ENCODE measurements at places on chromosomes 16 and 17.

DNA sequence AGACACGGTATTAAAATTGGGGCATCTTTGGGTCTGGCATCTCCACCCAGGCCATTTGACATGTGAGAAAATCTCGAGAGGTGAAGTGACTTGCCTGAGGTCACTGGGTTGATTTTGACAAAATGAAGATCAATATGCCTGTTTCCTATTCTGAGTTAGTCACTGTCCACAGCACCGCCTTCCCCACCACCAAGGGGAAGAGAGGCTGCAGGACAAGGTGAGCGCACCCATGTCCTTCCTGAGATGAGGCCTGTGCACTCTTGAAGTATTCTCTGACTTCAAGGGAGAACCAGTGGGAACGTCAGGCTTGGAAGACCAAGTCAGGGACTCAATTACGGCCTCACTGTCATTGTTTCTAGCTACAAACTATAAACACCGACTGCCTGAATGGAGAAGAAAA lies 49.9 kb upstream of the WSB1 start:
- no peak for DNase-seq

DNA sequence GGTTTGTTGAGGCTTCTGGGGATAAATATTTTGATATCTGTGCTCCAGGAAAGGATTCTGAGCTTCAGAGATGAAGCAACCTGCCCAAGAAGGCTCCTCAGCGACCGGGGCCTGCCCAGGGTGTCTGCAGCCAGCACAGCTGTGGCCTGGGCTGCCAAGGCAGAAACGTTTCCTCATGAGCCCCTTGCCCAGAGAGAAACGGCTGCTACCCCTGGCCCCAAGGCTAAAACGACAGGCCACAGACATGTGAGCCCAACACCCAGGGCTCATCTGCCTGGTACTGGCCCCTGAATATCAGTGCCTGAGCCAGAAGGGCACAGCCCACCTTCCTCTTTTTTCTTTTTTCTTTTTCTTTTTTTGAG lies 45.4 kb upstream of the RASD1 start:
- DNase-seq: no peak

- no peak for DNase-seq
Measured at GRCh38 chr17:68391561-68392268, 65.6 kb downstream of the WIPI1 start.

DNA sequence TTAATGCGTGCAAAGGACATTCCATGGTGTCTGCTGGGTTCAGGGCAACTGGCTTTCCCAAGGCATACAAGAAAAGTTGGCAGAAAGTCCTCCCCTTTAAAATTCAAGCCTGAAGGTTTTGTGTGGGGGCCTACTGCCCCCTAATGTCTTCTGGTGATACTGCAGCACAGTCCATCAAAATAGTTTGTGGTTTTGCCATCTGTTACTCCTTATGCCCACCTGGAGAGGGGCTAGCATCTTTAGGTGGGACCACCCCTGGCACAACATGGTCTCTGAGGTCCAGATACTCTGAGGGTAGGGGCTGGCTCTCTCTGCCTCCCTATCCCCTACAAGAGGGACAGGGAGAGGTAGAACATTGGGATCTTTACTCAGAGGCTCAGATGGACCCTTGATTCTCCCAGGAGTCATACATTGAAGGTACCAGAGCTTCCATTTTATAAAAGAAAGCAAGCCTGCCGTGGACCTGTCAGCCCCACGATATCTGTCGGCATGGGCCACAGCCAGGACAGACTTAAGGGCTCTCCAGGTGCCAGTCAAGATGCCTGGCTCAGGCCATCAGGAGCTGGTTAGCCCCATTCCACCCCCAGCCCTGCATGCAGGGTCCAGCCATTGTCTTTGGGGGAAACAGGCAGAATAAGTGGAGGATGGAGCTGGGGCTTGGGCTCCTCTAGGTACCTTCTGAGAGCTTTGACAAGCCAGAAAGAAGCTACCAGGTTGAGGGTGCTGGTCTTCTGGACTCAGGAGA lies 6.3 kb downstream of the ESRP2 start:
- DNase-seq: no peak

DNA sequence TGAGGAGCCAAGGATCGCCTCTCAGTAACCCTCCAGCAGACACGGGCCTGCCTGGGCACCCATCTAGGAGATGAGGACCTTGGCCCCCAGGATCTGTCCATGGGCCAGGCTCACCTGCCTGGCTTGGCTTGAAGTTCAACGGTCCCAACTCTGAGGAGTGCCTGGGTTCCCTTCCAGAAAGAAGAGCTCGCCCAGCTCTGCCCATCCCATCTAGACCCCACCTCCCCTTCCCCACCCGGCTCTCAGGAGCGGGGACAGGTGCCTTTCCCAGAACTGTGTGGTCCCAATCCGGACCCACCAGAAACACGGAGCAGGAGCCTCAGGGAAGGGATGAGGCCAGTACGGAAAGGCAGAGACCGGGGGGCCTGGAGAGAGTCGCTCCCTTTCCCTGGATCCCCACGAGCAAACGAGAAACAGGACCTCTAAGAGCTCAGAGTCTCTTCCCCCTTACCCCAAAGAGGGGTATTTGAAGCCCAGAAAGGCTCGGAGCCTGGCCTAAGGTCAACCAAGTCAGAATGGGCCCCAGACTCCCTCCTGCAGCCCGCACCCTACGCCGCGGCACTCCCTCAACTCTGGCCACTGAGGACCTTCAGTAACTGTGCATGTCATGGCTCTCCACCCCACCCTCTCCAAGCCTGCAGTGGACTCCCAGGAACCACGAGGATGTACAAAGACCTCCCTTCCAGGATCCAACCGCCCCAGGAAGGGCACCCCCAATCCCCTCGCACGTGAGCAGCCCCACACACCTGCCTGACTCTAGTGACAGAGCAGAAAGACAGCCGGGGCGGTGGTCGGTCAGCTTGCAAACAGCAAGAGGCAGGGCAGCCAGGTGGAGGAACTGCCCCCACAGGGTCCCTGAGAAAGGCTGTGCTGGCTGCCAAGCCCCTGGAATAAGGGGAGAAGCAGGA lies 5.4 kb downstream of the CLUH start:
- no peak for DNase-seq

DNA sequence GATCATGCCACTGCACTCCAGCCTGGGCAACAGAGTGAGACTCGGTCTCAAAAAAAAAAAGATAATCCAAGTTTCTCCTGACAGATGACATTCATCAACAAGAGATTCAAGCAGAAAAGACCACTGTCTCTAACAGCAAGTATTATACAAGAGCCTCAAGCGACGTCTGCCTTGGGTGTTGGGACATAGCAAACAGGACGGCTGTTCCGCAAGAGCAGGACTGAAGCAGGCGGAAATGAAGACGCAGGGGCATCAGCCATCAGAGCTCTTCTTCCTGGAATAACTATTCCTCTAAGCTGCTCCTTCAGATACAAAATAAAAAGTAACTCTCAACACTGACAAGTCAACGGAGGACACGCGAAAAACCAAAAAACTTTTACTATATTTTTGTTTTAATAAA lies 54.0 kb downstream of the ANKRD11 start:
- DNase-seq: no peak

DNA sequence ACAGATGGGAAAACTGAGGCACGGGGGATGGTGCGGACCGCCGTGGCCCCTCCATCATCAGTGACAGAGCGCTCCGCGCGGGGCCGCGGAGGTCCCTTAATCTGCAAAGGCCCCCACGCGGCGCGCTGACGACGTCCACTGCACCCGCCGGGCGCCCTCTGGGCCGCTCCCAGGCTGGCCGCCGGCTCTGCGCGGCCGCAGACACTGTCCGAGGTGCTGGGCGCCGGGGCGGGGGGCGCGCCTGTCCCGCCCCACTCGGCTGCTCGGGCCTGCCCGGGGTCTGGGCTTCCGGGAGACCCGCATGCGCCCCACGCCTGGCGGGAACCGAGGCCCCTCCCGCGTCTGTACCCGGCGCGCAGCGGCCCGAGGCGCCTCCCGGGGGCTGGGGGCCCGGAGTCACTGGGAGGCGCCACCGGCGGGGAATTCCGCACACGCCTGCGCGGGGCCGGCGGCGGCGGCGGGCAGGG lies 550 bp upstream of the RNF213 start:
- peak; percentile 83 for DNase-seq

GRCh38 chr17:27354491-27355081 lies 60.7 kb downstream of the WSB1 start:
- DNase-seq: no peak

DNA sequence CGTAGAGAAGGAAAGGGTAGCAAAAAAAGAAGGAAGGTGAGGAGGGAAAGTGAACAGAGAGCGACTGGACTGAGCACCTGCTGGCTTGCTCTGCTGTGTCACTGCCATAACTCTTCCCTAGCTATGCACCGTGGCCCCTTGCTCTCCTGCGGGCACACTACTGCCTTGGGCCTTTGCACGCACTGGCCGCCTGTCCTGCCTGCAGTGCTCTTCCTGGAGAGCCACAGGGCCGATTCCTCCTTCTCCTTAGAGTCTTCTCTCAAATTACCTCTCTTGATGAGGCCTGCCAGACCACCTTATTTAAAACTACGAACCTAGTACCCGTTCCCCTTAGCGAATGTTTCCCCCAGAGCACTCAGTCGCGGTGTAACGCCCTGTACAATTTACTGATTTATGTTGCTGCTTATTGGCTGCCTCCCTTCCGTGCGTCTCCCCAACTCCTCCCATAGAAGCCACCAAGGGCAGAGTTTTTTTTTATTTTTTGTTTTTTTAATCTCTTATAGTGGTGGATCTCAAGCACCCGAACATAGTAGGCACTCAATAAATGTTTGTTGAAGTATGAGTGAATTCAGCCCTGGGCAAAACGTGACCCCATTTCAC lies 70.3 kb downstream of the RAI1 start:
- DNase-seq: peak; percentile 62

DNA sequence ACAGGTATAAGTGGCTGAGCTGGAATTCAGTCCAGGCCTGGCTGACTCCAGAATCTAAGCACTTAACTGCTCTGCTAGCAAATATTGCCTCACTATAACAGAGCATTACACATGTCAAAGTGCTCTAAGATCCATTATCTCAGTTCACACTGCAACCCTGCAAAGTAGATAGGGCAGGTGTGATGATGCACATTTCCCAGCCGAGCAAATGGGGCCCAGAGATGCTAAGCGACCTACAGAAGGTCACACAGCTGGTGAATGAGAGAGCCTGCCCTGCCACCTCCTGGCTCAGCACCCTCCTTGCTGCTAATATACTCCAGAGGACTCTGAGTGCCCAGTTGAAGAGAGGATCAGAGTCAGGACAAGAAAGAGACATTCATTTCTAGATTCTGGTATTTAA lies 73.6 kb upstream of the CCL1 start:
- no peak for DNase-seq

GRCh38 chr17:81447331-81447933 lies 52.2 kb downstream of the BAHCC1 start:
- no peak for DNase-seq

DNA sequence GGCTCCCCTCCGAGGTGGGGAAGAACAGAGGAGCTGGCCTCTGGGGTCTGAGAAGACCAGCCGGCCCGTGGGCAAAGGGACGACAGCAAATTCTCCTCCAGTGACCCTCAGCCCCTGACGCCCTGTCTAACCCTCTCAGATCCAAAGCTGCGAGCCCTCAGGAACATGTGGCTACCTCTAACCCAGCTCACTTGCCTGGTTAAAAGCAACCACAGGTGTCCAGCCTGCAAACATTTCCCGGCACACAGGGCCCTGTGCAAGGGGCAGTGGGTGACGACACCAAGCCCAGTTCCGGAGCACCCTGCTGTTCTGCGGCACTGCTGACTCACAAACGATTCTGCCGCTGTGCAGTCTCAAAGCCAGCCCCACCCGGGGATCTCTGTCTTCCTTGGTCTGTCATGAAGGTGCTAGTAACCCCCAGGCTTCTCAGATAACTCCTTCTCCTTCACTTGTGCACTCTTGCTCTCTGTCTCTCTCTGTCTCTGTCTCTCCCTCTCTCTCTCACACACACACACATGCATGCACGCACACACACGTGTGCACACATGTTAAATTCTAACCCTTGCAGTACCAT lies 23.0 kb downstream of the WNT3 start:
- DNase-seq: no peak

DNA sequence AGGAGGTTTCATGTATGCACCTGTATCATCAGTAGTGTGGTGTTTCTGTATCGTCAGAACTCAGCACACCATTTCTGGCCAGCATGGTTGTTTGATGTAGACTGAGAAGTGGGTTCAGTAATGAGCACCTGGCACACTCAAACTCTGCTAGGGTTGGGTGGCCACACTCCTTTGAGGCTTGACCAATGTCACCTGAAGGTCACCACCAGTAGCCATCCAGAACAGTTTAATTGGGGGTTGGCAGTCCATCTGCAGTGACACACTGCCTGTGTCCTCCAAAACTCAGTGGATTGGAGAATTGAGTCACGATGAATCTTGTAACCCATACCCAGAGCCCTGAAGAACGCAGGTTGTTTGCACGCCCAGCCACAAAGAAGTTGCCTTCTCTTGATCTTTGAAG lies 86.8 kb upstream of the HSBP1 start:
- no peak for DNase-seq

- peak; percentile 48 for DNase-seq
Measured at GRCh38 chr17:27609611-27610303, 21.2 kb upstream of the LGALS9 start.

- DNase-seq: no peak
Measured at GRCh38 chr17:68853036-68853435, 102.2 kb downstream of the ABCA8 start.

DNA sequence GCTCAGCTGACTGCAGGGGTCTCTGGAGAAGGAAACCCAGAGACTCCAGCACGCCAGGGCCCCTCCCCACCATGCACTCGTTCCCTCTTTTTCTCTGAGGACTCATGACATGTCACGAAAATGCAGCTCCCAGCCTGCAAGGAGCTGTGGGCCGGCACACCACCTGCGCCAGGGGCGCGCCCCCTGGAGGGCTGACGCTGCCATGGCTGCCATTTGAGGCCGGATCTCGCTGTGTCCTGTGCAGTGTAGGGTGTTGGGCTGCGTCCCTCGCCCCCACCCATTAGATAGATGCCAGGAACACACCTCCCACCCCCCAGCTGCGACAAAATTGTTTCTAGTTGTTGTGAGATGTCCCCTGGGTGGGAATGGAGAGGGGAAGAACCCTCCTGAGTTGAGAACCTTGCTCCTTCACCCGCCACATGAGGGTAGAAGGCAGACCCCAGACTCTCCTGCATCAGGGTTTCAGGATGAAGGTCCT lies 8.2 kb downstream of the SYNGR2 start:
- peak; percentile 76 for DNase-seq

GRCh38 chr17:1386265-1386664 lies 13.8 kb downstream of the YWHAE start:
- DNase-seq: no peak

DNA sequence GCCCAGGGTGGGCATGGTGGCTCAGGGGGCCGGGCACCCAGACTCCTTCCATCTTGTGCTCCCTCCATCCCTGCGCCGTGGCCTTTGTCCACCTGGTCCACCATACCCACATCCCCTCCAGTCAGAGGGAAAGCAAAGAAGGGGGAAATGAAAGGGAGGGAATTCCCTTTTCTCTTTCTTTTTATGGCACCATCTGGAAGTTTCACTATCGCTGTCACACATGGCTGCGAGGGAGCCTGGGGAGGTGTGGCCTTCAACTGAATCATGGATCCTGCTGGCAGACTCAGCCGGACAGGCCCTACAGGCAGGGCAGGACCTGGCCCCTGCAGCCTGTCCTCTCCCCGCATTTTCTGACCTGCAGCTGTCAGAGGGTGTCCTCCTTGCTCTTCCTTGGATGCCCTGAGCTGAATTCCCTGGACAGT lies 6.2 kb downstream of the SLC12A3 start:
- no peak for DNase-seq

GRCh38 chr17:9768381-9768934 lies 22.9 kb downstream of the DHRS7C start:
- no peak for DNase-seq

GRCh38 chr16:2009164-2009711 lies 383 bp downstream of the ZNF598 start:
- DNase-seq: no peak

Measured in activated CD8-positive, alpha-beta memory T cell treated with anti-CD3 and anti-CD28 coated beads, Interleukin-2, amount 10 ng/mL, durations not matched to agents 7 days and 5 days (primary cell).